ENCODE measurements at places on chromosomes 3 and 15.
A peak's percentile ranks its signal among the peaks of the same experiment; 100 is the strongest.

DNA sequence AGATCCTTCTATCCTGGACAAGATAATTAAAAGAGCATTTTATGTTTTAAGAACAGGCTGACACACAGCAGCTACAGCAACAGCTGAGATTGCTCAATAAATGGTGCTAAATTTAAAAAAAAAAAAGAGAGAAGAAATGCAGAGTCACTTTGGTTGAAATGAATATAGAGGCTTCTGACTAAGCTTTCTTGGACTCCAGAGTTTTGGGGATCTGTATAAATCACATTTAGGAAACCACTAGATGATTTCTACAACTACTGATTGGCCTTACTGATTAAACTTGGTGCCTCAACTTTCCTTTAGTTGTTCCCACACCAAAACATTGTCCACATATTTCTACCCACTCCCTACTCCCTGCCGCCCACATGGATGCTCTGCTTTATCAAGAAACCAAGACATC lies 132.9 kb upstream of the ZBTB20 start:
- no peak for DNase-seq

DNA sequence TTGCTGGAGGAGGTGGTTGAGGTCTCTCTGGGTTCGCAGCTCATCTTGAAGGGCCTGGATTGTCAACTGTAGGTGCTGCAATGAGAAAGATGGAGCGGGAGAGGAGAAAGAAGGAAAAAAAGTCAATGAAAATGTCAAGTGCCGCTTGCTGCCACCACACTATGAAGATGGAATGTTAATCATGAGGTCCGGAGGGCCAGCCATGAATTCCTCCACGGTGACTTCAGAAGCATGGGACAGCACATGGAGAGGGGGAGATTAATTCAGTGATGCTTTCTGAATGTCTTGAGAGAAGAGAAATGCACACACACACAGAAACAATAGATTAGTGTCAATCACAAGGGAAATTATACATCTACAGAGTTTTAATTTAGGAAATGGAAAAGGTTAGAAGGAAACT lies 171.9 kb downstream of the ERC2 start:
- no peak for DNase-seq

DNA sequence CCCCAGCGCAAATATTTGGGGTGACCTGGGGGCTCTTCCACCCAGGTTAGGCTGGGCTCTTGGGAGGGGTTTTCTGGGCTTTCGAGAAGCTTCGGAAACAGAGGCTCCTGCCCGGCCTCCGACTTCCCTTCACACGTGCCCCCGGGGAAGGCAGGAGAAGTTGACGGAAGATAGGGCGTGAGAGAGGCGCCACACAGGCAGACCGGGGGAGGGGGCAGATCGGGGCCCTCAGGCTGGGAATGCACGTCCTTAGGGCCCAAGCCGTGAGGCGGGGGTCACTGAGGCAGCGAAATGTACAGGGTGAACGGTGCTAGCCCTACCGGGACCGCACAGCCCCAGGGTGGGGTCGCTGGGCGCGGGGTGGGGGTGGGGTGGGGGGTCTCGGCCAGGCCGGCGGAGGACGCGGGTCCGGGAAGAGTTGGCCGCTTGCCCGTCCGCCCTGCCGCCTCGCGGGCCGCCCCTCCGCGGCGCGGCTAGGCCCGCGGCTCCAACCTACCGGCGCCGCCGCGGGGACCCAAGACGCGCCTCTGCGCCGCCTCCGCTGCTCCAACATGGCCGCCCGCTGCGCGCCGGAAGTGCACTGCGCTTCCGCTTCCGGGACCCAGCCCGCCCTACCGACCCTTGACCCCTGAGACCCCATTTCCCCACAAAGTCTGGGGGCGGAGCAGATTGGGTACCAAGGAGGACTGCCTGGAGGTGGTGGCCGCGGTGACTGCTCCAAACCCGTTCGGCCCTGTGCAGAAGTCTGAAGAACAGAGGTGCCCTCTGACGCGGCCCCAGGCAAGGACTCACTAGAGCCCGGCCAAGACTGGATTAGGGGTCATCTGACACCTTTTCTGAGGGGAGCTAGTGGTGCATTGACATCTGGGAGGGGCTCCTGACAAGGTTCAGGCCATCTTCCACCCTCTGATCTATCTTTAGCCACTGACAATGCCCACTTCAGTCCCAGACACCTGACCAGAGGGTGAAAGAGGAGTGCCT lies at the start of gene CCDC71:
TSS of gene CCDC71 (minus strand) at position 561 of the 981 bp plus-strand sequence. CDS start 2,123 bp downstream, outside the sequence.
- peak; percentile 67 for DNase-seq

- no peak for DNase-seq
These were observed 23.0 kb upstream of the ARPP21 start for GRCh38 chr3:35616346-35616745.

DNA sequence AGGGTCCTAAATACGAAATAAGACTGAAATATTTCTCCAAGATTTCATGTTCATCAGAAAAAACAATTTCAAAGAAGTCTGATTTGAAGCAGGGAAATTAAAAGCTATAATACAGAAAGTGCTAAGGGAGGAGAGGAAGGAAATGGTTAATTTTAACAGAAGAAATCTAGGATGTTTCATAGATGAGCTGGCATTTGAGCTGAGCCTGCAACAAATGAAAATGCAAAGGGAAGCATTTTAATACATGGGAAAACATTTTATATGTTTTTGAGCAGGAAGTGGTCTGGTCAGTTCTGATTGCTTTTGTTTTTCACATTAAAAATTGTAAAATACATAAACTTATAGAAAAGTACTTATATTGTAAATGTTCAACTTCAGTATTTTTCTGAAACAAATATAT lies 17.2 kb upstream of the RAP2B start:
- no peak for DNase-seq

All from stimulated activated CD4-positive, alpha-beta T cell treated with anti-CD3 and anti-CD28 coated beads, TNF-alpha, amount 100 ng/mL, for 1 hour (primary cell).